ENCODE measurements at places on chromosomes 3 and 15.
A peak's percentile ranks its signal among the peaks of the same experiment; 100 is the strongest.

- DNase-seq, result no peak
Measured at GRCh38 chr3:88744896-88745295, 362.5 kb upstream of the EPHA3 start.

DNA sequence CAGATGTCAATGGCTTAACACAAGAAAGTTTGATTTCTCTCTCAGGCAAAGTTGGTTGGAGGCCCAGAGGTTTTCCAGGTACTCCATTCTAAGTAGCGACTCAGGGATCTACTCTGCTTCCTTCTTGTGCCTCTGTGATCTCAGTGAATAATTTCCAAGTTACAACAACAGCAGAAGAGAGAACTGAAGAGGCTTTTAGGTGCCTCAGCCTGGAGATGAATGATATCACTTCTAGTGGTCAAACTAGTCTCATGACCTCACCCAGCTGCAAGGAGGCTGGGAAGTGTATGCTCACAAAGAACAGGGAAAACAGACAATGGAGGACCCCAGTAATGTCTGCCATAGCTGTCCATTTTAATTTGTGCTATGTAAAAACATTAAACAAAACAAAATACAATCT is 4.6 kb upstream of the PRICKLE2 start:
- no peak for DNase-seq

DNA sequence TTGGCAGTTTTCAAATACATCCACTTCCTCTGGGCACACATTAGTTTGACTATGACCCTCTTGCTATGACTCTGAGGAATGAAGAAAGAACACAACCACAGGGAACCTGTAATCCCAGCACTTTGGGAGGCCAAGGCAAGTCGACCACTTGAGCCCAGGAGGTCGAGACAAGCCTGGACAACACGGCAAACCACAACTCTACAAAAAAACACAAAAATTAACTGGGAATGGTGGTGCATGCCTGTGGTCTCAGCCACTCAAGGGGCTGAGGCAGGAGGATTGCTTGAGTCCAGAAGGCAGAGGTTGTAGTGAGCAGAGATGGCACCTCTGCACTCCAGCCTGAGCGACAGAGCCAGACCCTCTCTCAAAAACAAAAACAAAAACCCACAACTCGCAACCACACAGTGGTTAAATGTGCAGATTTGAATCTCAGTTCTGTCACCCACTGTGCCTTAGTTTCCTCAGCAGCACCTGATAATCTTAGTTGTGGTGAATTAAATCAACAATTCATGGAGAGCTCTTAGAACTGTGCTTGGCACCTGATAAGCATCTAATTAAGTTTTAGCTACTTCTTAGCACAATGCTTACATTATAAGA is 65.7 kb downstream of the MYLK start:
- DNase-seq, result no peak

GRCh38 chr3:11835028-11835639 is 11.6 kb downstream of the TAMM41 start:
- DNase-seq, result no peak

DNA sequence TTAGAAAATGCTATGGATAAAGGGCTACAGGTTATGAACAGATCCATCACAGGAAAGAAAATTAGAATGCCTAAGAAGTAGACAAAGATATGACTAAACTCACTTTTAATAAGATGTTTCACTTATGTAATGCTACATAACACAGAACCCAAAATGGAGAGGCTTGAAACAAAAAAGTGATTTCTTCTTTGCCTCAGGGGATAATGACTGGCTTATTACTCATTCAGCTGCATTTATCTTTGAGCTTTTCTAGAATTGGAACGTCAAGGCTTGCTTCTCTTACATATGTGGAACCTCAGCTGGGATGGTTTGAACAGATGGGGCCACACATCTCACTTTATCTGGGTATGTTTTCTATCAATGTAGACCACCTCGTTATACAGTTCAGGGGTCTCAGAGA is 120.6 kb upstream of the EPHA3 start:
- no peak for DNase-seq

DNA sequence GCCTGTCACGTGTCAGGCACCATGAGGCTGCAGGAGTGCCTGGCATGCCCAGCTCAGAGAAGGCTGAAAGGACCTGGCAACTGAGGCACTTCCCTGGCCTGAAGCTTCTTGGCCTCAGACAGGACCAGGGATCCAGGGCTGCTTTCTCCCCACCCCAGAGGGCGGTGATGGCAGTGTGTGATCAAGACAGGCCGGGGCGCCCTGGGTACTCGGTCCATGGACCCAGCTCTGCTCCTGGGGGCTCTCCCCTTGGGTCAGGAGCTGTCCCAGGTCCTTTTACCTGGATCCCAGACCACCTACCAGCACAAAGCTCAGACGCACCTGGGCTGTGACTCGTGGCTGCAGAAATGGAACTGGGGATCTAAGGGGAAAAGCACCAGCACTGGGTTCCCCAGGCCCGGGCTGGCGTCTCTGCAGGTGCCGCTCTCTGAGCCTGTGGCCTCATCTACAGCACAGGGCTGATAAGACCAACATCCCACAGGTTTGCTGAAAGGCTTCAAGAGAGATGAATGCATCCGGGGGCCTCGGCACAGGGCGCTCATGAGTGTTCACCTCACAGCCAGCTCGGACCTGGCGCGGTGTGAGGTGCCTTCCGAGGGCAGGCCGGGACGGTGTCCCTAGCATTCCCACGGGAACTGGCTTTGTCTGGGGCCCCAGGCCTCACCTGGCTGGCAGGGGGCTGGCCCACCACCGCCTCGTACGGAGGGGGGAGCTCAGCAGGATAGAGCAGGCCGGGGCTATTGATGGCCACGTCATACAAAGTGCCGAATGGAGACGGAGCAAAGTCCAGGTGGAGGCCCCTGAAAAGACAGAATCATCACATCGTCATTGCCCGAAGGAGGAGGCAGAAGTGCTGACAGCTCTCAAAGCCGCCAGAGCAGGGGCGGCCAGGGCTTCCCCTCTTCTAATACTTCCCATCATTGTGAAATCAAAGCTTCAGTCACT is 133.6 kb downstream of the NSMCE3 start:
- no peak for DNase-seq

GRCh38 chr15:22881739-22882440 is 43.4 kb downstream of the NIPA2 start:
- DNase-seq, result no peak

GRCh38 chr15:47741082-47741481 is 23.8 kb downstream of the SEMA6D start:
- no peak for DNase-seq

- DNase-seq, result no peak
Measured at GRCh38 chr15:69320977-69321554, 22.4 kb downstream of the PAQR5 start.

DNA sequence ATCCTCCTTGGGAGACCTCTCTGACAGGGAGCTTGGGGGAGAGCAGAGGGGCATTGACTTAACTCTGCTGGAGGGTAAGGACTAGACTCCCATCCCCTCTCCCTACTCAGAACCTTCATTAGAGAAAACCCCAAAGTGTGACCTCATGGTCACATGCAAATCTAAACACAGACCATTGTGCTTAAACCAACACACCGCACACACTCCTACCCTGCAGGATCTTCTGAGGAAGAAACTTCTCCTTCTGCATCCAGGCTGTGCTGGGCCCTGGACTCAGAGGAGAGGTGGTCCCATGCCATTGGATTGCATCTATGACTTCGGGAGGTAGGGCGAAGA is 805 bp upstream of the PARP16 start:
- DNase-seq, result no peak

- DNase-seq, result peak; percentile 54
Measured at GRCh38 chr15:79923079-79923514, 26.3 kb upstream of the MTHFS start.

GRCh38 chr3:40655551-40655950 is 130.8 kb downstream of the ZNF621 start:
- no peak for DNase-seq

GRCh38 chr3:129593595-129594339 is 12.7 kb downstream of the PLXND1 start:
- no peak for DNase-seq

DNA sequence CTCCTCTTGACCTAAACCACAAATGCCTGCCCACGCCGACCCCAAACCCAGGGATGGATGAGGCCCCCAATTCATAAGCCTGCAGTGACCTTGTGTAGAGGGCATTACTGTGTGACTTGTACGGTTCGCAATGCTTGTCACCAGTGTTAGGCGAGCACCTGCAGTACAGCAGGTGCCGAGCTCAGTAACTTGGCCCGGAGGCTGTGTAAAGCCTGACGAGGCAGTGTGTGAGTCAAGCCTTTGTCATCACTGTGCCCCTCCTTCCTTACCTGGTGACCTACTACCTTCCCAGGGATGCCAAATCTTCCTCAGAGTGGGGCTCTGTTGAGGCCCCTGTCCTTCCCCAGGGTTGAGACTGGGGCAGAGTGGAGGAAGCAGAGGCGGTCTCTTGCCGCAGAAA is 37.2 kb upstream of the TMEM115 start:
- no peak for DNase-seq

DNA sequence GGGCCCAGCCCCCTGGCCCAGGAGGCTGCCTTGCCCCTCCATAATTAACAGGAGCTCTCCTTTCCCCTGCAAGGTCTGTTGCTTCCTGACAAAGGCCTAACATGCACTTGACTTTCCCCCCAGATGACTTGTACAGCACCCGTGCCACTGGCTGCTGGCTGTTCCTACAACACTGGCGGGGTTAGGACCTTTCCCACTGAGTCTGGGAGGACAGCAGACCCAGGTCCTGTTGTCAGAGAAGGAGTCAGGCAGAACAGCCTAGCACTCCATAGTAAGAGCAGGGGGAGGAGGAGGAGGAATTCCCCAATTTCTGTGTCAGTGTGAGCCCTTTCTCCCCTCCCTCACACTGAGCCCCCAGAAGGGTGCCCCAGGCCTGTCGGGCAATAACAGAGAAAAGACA is 99.2 kb downstream of the CORO2B start:
- no peak for DNase-seq

GRCh38 chr3:188262488-188262887 is 108.5 kb downstream of the LPP start:
- DNase-seq, result no peak

GRCh38 chr15:36294359-36294758 is 285.1 kb upstream of the CDIN1 start:
- no peak for DNase-seq

DNA sequence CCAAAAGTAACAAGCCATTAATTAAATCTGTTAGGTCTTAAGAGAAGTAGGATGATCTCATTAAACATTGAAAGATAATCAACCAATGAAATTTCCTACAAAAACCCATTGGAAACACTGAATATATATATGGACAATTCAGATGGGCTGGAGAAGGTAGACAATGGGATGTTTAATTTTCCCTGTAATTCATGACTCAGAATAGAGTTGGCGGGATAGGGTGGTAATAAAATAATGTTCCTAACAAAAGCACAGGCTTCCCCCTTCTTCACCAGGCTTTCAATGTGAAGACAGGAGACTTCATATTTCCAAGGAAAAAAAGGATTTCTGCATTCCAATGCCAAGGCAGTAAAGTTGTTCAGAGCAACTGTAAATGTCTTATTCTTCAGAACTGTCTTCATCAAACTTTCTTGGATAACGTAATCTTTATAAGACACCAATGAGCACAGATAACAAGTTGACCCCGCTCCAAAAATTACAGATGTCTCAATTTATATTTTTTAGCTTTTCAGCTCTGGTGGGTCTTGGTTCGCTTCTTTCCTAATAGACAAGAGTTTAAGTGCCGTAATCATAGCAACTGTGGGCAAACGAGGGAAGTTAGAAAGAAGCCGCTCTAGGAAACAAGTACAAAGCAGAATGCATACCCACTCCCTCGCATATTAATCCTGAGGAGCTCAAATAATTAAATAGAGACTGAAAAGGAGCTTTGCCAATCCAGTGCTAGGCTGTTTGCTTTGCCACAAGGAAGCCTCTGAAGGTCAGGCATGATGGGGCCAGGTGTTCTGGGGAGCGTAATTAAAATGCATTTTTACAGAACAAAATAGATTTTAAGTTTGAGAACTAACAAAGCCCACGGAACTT is 377.0 kb downstream of the FOXP1 start:
- DNase-seq, result no peak

GRCh38 chr3:140931801-140932200 is 9.8 kb upstream of the SLC25A36 start:
- no peak for DNase-seq

GRCh38 chr15:41926185-41927056 is 32.6 kb upstream of the SPTBN5 start:
- no peak for DNase-seq

GRCh38 chr3:74904646-74905045 is 290.2 kb upstream of the CNTN3 start:
- DNase-seq, result no peak

DNA sequence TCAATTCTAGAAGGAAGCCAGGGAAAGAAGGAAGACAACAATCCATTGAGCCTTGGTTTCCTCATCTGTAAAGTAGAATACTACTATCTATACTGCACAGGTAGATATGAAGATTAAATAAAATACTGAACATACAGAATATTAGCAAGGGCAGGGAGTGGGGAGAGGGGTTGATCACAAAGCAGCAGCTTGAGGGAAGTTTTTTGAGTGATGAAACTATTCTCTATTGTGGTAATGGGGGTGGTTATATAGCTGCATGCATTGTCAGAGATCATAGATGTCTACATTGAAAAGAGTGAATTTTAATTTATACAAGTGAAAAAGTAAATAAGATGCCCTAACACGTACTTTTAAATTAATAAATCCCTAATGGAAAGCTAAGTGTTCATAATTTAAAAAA is 242.6 kb upstream of the LRTM1 start:
- no peak for DNase-seq

All from activated CD4-positive, alpha-beta T cell treated with anti-CD3 and anti-CD28 coated beads for 1 hour (primary cell).